ENCODE measurements at places on chromosomes 6 and 20. TPM values are rescaled to one million over a fixed set of nuclear protein-coding genes. Genes with fewer than 3 reads are reported as not detected.

Gene RAB32
- total RNA-seq, result 32.7 TPM

Gene ALDH5A1
- 11.5 TPM for total RNA-seq

GRCh38 chr6:125995972-125996580 is 9.7 kb downstream of the TRMT11 start:
- no peak for DNase-seq
- peaks cover 6% of the 10 kb centered on the region for H3K4me1 ChIP-seq
- H3K27ac ChIP-seq, result no peak overlapping the region
- H3K36me3 ChIP-seq, result no peaks in the 10 kb centered on the region

- H3K27me3 ChIP-seq, result no peaks in the 10 kb centered on the region
- peak overlapping the region; percentile 63 for H3K4me3 ChIP-seq
- peaks cover 19% of the 10 kb centered on the region for H3K4me1 ChIP-seq
- no peak for DNase-seq
- H3K36me3 ChIP-seq, result peaks cover 19% of the 10 kb centered on the region
Observed at GRCh38 chr20:5118220-5119142, 1.3 kb downstream of the PCNA start.

DNA sequence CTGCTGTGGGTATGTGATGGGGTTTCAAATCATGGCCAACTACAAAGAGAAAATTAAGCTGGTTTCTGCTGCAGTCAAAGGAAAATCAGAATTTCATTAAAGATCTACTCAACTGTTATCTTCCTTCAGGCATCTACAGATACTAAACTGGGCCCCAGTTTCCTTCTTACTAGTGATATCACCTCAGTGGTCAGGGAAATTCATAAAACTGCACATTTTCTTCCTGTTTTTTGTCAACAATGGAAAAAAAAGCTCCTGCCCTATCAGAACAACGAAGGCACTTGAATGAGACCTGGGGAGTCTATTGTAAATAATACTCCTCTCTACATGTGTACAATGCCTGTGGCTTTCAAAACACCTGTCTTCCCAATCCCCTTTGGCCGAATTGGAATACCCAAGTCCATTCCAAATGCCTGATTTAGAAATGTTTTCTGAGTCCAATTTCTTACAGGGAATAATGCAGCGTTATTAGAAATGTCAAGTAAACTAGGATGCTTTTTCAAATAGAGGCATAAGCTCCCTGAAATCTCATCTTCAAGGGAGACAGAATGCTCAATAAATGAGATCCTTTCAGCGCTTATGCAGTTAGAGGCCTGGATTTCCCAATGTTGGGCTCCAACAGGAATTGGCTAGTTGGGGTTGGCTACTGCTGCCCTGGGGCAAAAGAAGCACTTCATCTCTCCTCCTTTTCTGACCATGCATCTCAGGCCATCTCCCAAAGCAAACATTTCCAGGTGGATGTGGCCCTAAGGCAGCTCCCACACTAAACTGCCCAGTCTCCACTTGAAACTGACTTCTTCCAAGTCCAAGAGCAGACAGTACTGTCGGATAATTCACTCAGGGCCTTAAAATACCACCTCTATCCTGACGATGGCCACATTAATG is 143.3 kb downstream of the NFATC2 start:
- H3K27ac ChIP-seq, result no peak overlapping the region
- no peaks in the 10 kb centered on the region for H3K36me3 ChIP-seq
- no peak for DNase-seq
- H3K4me3 ChIP-seq, result no peak overlapping the region

GRCh38 chr6:71879016-71879415 is 7.3 kb upstream of the RIMS1 start:
- H3K27me3 ChIP-seq, result no peaks in the 10 kb centered on the region
- no peak overlapping the region for H3K4me3 ChIP-seq
- no peaks in the 10 kb centered on the region for H3K4me1 ChIP-seq
- no peak for DNase-seq
- no peak overlapping the region for H3K27ac ChIP-seq

DNA sequence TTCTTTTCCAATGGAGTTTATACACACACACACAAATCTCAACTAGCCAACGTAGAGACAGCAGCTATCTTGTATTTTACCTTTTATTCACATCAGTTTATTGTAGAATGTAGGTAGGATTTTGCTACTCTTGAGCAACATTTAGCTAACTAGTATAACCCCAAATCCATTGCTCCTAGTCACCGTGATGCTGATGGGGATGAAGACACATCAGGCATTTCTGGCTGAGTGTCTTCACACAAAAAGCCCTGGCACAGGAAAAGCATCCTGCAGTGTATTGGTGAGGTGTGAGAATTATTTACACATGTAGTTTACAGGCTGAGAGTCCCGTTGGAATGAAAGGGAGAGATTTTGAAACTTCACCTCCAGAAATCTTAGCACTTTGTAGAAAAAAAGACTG is 65.9 kb upstream of the FBXL4 start:
- H3K27ac ChIP-seq, result no peak overlapping the region
- no peaks in the 10 kb centered on the region for H3K27me3 ChIP-seq
- H3K4me3 ChIP-seq, result no peak overlapping the region

Data from upper lobe of left lung (tissue), 6 donors.